Activated CD8-positive, alpha-beta memory T cell treated with anti-CD3 and anti-CD28 coated beads, Interleukin-2, amount 10 ng/mL, durations not matched to agents 7 days and 5 days (primary cell): ENCODE measurements at places on chromosomes 6 and 20.

DNA sequence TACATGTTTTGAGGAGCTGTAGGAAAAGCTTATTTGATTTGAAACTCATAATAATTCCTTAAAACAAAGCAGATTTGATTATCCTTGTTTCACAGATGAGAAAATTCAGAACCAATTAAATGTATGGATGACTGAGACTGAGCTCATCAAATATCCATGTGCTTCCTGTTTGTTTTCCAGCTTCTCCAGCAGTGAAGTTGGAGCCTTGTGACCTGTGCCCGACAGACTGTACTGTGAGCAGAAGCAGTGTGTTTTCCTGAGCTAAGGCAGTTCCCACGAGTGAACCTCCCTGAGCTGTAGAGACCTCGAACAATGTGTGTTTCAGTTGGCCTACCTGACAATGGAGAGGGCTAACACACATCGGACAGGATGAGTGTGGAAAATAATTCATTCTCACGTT lies 599.5 kb upstream of the NRSN1 start:
- DNase-seq, result no peak

DNA sequence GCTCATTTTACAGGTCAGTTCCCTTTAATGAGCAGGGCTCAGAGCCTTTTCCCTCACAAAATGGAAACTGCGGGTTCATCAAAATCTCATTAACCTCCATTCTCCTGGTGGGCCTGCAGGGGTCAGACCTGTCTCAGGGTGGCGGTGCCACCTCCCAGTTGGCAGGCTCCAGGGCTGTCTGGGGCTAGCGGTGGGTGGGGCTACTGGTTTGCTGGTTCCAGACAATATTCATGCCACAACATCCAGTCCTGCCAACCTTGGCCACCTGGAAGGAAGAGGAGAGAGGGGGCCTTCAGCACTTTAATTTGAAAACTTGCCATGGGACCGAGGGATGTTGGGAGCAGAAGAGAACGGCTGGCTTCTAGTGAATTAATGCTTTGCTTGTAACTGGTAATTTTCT lies 41.9 kb upstream of the CTNNBL1 start:
- peak; percentile 46 for DNase-seq

DNA sequence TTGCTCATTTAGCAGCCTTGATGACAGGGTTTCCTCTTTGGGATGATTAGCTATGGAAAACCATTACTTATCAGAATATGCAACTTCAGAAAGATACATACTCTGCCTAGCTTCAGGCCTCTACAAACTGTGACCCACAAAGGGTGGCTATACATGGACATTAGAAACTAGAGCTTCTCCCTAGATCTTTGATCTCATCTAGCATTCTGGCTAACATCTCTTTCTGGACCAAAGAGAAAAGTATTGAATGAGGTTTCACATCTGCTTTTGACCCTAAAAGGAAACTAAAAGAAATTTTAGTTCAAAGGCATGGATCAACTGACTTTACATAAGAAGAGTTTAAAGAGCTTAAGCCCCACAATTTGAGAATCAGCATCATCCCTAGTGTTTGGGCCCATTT lies 12.4 kb upstream of the HMGN3 start:
- no peak for DNase-seq

GRCh38 chr6:169803816-169804340 lies 52.5 kb downstream of the ERMARD start:
- no peak for DNase-seq
